ENCODE measurements at places on chromosomes 3 and 15. TPM values are rescaled to one million over a fixed set of nuclear protein-coding genes. Genes with fewer than 3 reads are reported as not detected.
A peak's percentile ranks its signal among the peaks of the same experiment; 100 is the strongest.

The C3orf33 gene
- total RNA-seq, result 3.7 TPM

The TMEM45A gene
- total RNA-seq, result 75.3 TPM

The EFCAB12 gene
- 0.14 TPM for total RNA-seq

The CLDN16 gene
- total RNA-seq, result not detected

The IL17RC gene
- 31.9 TPM for total RNA-seq

The ARHGAP31 gene
- total RNA-seq, result 26.5 TPM

The THPO gene
- total RNA-seq, result 0.71 TPM

The CKMT1A gene
- total RNA-seq, result not detected

The FETUB gene
- total RNA-seq, result 0.79 TPM

GRCh38 chr15:67186226-67186649, 68.2 kb downstream of the AAGAB start:
- DNase-seq, result peak; percentile 91

- no peak for DNase-seq
These were observed 111.2 kb upstream of the STT3B start for GRCh38 chr3:31421314-31422048.

GRCh38 chr15:99568625-99569352, 3.0 kb downstream of the MEF2A start:
- DNase-seq, result no peak

GRCh38 chr3:170802164-170803151, 67.5 kb downstream of the RPL22L1 start:
- DNase-seq, result no peak

- DNase-seq, result no peak
These were observed 24.1 kb upstream of the AKAP13 start for GRCh38 chr15:85356276-85356675.

DNA sequence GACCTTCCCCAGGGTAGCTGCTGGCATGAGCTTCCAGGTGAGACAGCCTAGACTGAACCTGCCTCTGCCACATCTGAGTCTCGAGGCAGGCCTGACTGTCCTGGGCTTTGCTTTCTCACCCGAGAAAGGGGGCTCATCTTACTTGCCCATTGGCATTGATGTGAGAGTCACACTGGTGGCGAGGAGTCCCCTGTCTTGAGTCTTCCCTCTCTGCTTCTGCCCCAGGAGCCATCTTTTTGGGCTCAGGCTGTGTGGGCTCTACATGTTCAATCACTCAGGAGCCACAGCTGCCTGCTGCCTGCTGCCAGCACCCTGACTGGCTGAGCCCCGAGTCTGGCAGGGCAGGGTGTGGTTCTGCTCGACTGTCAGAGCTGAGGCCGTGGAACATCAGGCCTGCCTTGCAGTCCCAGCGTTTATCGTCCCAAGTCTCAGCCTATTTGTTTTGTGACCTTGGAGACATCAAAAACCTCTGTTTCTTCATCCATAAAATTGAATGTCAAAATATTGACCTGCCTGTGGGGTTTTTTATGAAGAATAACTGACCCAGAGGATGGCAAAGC, 132.5 kb downstream of the DNAJB8 start:
- DNase-seq, result no peak

GRCh38 chr15:52137432-52138357, 25.1 kb upstream of the BCL2L10 start:
- no peak for DNase-seq

Data from posterior vena cava (tissue), 2 donors.